ENCODE measurements at places on chromosomes 2 and 18. TPM values are rescaled to one million over a fixed set of nuclear protein-coding genes. Genes with fewer than 3 reads are reported as not detected.

Gene M1AP
- not detected for total RNA-seq

Gene NETO1
- not detected for total RNA-seq

Gene GTF2A1L
- not detected for total RNA-seq

Gene GYPC
- total RNA-seq, result 123 TPM

Gene C2orf78
- not detected for total RNA-seq

Gene CD8B2
- total RNA-seq, result 0.15 TPM

Gene TXNL1
- 70.7 TPM for total RNA-seq

Gene TRABD2A
- total RNA-seq, result 32.3 TPM

Gene SLC38A11
- total RNA-seq, result not detected

Gene DTNA
- total RNA-seq, result 0.11 TPM

Gene FSHR
- not detected for total RNA-seq

Gene ADCY3
- 102 TPM for total RNA-seq

Gene DOCK10
- total RNA-seq, result 227 TPM

Gene ASB18
- total RNA-seq, result not detected

Gene UGT1A4
- not detected for total RNA-seq

Gene ACTG2
- not detected for total RNA-seq

Gene LBX2
- 0.39 TPM for total RNA-seq

Gene FAM237A
- total RNA-seq, result not detected

Gene OR6B2
- total RNA-seq, result not detected

Gene OSR1
- not detected for total RNA-seq

Gene IL36A
- total RNA-seq, result not detected

Gene MROH2A
- total RNA-seq, result not detected

Gene RGPD6
- total RNA-seq, result 16.1 TPM

Gene LOXL3
- 2.0 TPM for total RNA-seq

Gene KATNAL2
- total RNA-seq, result 0.53 TPM

Gene PPIL3
- total RNA-seq, result 146 TPM

Gene SERPINB11
- not detected for total RNA-seq

Gene METTL8
- 27.7 TPM for total RNA-seq

Gene RTP5
- not detected for total RNA-seq

Gene CFC1B
- not detected for total RNA-seq

Gene DBI
- total RNA-seq, result 129 TPM

Gene C2orf66
- total RNA-seq, result 0.43 TPM

Gene GREB1L
- not detected for total RNA-seq

Gene RUFY4
- 0.19 TPM for total RNA-seq

Gene HNMT
- total RNA-seq, result not detected

Gene PCARE
- total RNA-seq, result not detected

Gene HAAO
- total RNA-seq, result 0.99 TPM

Gene CYS1
- total RNA-seq, result not detected

Gene METTL5
- total RNA-seq, result 54.4 TPM

Gene LRP1B
- not detected for total RNA-seq

All from activated T-helper 17 cell treated with anti-CD3 and anti-CD28 coated beads, Interleukin-2, amount 50 U/mL, for 72 hours (primary cell).